ENCODE measurements at places on chromosomes 7 and 10.
A peak's percentile ranks its signal among the peaks of the same experiment; 100 is the strongest.

- DNase-seq, result no peak
These were observed 24.7 kb upstream of the DPYSL4 start for GRCh38 chr10:132162021-132162531.

DNA sequence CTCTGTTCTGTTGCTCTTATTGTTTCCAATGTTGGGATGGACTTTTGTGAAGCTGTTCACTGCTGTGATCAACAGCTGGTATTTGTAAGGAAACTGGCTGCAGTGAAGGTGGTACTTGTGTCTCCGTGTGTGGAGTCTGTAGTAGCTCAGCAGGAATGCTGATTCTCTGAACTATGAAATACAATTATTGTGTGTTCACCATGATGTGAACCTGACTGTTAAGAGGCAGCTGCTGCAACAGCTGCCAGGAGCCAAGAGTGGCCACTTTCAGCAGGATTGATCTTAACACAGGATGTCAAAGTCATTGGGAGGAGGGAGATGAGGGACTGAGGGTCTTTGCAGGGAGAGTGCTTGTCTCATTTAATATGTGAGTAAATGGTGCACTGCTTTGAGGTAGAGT is 13.9 kb downstream of the VSTM2A start:
- DNase-seq, result no peak

DNA sequence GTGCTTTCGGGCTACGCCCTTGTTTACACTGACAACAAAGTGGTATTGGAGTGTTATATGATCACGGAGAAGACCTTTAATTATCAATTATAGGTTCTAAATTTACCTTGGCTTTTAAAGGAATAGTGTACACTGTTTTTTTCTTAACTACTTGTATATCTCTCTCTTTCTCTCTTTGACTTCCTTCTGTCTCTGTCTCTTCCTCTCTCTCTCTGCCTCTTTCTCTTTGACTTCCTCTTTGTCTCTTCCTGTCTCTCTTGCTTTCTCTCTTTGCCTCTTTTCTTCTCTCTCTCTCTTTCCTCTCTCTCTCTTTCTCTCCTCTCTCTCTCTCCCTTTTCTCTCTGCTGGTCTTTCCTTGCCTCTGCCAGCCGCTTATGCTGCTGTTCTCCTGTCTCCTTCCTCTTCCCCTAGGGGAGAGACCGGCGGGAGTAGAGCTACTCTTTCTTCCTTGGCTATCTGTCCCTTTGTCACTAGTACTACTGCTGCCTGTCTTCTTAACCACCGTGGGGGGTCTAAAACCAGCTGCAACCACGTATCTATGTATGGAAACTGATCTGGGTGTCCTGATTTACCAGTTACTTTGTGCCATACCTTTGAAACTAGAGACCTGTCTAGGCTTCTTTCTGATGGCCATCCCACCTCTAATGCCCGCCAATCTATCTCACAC is 36.9 kb upstream of the GSDME start:
- DNase-seq, result no peak

DNA sequence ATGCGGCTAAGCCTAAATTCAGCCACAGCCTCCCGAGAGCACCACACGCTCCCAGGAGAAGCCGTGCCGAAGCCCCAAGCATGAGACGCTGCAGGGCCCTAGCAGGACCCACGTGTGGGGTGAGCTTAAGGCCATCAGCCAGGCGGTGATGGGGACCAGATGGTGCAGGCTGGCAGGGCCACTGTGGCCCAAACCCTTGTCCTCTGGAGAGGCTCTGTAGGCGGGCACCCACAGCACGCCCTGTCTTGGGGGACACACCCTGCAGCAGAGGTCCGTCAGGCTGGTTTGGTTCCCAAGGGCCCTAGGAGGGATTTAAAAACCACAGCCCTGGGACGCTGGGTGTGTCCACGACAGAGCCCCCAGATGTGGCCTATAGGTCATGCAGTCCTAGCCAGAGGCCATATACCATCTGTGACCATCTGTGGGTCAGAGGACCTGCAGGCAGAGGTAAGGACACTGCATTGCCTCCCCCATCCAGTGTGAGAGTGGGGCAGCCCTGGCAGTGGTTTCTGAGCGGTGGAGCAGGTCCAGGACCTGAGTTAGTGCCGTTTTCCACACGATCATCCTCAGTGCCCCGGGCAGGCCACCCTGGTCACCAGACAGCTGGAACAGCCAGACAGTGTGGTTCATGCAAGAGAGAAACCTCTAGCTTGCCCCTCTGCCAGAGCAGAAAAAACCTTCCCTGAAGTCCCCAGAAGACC is 39.6 kb upstream of the INPP5A start:
- no peak for DNase-seq

GRCh38 chr10:11946652-11947051 is 96.0 kb downstream of the UPF2 start:
- no peak for DNase-seq

DNA sequence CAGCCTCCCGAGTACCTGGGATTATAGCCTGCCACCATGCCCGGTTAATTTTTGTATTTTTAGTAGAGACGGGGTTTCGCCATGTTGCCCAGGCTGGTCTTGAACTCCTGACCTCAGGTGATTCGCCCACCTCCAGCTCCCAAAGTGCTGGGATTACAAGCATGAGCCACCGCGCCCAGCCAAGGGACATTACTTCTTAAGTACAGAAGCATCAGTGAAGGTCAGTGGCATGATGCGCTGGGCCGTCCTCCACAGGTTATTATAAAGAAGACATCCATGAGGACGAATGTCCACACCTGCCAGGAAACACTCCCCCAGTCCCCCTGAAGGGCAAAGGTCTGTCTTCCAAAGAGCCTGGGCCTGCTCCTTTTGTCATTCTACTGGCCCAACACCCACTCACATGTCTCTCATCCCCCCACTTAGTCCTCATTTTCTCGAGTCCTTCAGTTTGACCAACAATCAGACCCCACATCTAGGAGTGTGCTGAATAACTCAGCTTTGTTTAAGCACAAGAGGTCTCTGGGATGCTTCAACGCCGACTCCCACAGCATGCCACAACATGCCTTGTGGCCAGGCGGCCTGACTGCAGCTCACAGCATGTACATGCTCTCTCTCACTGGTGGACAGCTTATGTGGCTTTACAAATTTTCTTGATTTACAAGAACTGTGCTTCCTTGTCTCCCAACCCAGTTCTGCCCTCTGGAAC is 73.0 kb downstream of the CTBP2 start:
- DNase-seq, result no peak

DNA sequence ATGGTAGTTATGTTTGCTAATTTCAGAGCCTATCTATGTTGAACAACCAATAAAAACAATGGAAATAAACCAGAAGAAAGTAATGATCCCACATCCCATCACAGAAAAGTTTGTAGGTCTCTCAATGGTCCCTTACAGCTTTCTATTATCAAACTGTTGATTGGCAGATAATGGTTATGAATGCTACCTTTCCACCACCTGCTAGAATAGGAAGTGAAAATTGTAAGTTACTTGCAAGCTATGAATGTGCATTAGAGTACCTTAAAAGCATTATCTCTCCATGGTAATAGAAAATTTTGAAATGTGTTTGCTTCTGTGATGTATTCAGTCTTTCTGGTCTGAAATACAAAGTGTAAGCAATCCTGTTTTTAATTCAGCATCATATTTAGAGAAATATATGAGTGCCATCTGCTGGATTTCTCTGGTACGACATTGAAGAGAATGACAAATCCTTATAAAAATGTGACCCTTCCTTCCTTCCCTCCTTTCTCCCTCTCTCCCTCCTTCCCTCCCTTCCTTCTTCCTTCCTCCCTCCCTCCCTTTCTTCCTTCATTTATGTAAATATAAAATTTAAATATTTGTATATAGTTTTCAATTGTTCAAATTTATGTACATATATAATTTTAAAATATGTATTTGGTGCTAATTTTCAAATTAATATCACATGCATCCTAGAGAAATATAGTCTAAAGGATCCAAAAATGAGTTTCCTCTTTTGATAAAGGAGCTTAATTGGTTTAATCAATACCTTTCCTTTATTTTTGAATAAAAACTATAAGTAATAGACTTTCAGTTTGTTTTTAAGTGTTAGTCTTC is 41.4 kb upstream of the PNLIPRP3 start:
- DNase-seq, result no peak

GRCh38 chr7:28682801-28683200 is 270.5 kb downstream of the CREB5 start:
- DNase-seq, result no peak

GRCh38 chr10:43407148-43407575 is 1.8 kb downstream of the HNRNPF start:
- DNase-seq, result no peak

- DNase-seq, result peak; percentile 65
These were observed 60.4 kb upstream of the FAM20C start for GRCh38 chr7:131781-132482.

- DNase-seq, result no peak
These were observed 99.3 kb upstream of the INSIG1 start for GRCh38 chr7:155198196-155198892.

GRCh38 chr10:13475124-13475523 is 53.7 kb downstream of the BEND7 start:
- no peak for DNase-seq

- DNase-seq, result no peak
These were observed 47.9 kb upstream of the SEMA3D start for GRCh38 chr7:85234730-85235129.

DNA sequence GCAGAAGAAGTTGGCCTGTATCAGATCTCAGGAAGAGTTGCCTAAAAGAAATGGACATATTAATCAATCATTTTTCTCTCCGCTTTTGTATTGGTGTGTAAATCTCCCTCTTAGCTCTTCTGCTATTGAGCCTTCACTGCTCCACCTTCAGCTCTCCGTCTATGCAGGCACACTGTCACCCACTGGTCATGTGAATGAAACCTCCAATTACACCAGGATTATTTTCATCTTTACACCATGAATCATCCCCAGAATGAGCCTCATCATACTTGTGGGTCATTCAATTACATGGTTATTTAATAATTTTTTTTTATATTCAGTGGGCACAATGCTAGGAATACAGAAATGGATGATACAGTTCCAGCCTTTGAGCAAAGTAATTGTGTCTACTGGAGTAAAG is 92.6 kb downstream of the LRRC4 start:
- DNase-seq, result peak; percentile 90

DNA sequence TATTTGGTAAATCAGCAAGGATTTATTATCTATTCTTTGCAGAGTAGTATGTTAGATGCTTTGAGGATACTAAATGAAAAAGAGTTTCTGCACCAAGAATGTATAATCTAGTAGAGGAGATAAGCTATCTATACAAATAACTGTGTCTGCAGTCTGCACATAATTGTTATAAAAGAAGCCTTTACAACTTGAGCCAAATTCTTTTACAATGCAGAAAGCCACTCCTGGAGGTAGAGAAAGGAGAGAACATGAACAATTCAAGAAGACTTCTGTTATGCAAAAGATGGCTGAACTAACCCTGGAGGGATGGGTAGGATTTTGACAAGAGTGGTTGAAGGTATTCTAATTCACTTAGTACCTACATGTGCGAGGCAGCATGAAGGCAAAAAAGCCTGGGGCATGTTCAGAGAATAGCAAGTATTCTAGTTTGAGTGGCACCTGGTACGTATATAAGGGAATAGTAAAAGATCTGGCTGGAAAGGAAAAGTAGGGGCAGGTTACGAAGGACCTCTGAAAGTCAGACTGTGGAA is 251.1 kb upstream of the KAT6B start:
- DNase-seq, result no peak

DNA sequence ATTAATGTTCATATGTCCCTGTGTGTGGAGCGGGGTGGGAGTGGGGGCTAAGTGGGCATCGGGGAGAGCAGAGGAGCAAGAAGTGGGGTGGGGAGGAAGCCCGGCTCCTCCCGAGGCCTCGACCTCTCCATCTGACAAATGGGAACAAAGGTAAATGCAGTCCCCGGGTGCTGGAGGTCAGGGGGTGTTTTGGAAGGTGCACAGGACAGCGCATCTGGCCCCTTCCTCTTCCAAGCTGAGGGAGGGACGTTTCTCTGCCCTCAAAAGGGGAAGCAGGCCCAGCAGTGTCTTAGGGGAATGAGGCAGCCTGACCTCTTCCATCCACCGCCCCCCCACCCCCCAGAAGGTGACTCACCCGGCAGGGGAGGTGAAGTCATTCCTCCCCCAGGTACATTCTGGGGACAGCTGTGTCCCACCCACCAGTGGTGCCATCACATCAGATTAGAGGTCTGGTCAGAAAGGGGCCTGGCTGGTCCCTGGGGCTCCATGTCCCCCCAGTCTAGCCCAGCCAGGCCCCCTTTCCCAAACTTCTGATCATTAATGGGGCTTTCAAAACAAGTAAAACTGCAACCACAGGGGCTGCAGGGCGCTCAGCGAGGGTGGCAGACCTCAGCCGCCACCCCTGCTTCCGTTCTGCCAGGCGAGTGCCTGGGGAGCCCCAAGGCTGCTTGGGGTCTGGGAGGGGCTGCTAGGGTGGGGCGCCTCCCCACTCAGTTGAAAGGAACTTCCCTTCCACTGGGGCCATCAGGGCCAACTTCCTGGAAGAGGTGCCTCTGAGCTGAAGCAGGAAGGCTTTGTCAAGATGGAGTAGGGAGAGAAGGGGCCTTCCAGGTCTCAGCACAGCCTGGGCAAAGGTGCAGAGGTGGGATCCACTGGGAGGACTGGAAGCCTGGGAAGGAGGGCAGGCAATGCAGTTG is 10.8 kb downstream of the LFNG start:
- DNase-seq, result no peak

- no peak for DNase-seq
These were observed 82.1 kb upstream of the PPP2R2D start for GRCh38 chr10:131818510-131819234.

GRCh38 chr10:116723428-116724281 is 18.7 kb downstream of the HSPA12A start:
- no peak for DNase-seq

DNA sequence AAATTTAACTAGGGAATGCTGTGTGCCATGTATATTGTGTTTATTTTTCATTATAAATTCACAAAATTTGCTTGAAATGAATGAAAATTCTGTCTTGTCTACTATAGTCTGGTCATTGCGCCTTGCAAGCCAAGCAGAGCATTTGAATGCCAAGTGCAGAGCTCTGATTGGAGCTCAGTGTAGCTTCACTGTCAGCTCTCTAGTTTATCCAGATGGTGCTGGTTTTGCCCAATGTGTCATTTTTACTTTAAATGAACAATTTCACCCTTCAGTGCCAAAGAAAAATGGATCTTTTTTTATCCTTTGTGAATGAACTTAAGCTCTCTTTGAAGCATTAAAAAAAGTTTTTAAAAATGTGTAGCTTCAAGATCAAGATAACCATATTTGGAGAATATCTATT is 225.6 kb upstream of the CACNA2D1 start:
- DNase-seq, result no peak

- peak; percentile 70 for DNase-seq
These were observed 199.2 kb downstream of the JCAD start for GRCh38 chr10:29860166-29860565.

- DNase-seq, result no peak
These were observed 1066.0 kb upstream of the CELF2 start for GRCh38 chr10:9951481-9952257.

DNA sequence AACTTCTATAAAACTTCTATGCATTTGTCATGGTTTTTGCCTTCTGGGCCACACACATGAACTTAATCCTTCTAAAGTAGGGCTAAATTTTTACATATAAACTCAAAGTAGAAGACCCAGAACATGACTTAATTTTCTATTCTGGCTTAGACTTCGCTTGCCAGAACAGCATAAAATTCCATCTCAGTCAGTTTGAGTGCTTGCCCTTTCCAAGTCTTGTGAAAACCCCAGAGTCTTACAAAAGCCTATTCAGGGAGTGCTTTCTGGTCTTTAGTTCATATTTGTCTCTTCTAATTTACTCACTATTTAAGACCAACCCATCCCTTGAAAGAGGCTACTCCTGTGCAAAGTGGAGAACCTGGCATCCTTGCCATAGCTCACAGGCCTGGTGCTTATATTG is 201.6 kb upstream of the MEOX2 start:
- DNase-seq, result no peak

GRCh38 chr7:11005202-11005601 is 31.5 kb downstream of the PHF14 start:
- DNase-seq, result no peak

Data from foreskin fibroblast (primary cell).